ENCODE measurements at places on chromosomes 13 and 19. TPM values are rescaled to one million over a fixed set of nuclear protein-coding genes. Genes with fewer than 3 reads are reported as not detected.

Gene SCN1B
- 15.3 TPM for polyA plus RNA-seq

Gene FOXA3
- not detected for polyA plus RNA-seq

Gene ADGRE2
- polyA plus RNA-seq, result 0.23 TPM

Gene SERP2
- 11.4 TPM for polyA plus RNA-seq

Gene ZNF763
- polyA plus RNA-seq, result 3.3 TPM

Gene CCDC169
- polyA plus RNA-seq, result 0.28 TPM

Gene C13orf42
- not detected for polyA plus RNA-seq

Gene CPT1C
- polyA plus RNA-seq, result 1.9 TPM

Measured in aorta (tissue), 5 donors.